ENCODE measurements at places on chromosomes 4 and X. TPM values are rescaled to one million over a fixed set of nuclear protein-coding genes. Genes with fewer than 3 reads are reported as not detected.
A peak's percentile ranks its signal among the peaks of the same experiment; 100 is the strongest.

DNA sequence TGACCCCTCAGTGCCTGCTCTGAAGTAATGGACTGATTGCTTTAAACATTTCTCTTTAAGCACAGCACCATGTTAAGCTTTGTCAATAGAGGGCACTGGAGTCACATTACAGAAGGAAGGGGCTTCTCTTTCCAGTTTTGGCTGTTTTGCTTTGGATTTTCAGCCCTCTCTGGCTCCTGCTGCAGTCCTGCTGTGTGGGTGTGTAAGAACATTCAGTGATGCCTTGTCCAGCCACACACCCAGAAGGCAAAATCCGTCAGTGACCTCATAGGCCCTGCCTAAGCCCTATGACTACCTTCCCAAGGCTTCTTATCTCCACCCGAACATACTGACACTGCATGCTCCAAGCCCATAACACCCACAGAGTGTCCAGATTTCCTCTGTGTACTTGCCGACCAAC is 215.3 kb upstream of the CTSO start:
- H3K27ac ChIP-seq = no peak overlapping the region

GRCh38 chrX:151695583-151696340 is 504 bp downstream of the PRRG3 start:
- no peak overlapping the region for H3K4me3 ChIP-seq
- peak; percentile 23 for DNase-seq
- no peaks in the 10 kb centered on the region for H3K4me1 ChIP-seq
- peaks cover 25% of the 10 kb centered on the region for H3K27me3 ChIP-seq
- H3K36me3 ChIP-seq = no peaks in the 10 kb centered on the region

GRCh38 chr4:61294936-61295335 is 94.8 kb downstream of the ADGRL3 start:
- no peak for DNase-seq
- no peak overlapping the region for H3K4me3 ChIP-seq
- H3K27ac ChIP-seq = no peak overlapping the region
- H3K36me3 ChIP-seq = no peaks in the 10 kb centered on the region

DNA sequence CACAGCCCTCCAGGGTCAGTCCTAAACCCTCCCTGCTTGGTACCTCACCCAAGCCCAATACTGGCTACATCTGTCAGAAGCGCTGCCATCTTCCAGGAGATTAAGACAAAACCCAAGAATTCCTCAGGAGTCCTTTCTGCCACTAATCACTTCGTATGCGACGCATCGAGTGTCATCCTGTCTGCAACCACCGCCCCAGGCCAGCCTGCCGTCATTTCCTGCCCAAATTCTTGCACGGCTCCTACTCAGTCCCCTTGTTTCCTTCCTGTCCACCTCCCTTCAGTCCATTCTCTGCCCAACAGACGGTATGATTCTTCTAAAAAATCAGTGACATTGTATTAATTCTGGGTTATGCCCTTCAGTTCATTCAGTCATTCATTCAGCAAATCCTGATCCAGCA is 113.6 kb downstream of the NFKB1 start:
- H3K4me1 ChIP-seq = peaks cover 10% of the 10 kb centered on the region
- peaks cover 48% of the 10 kb centered on the region for H3K36me3 ChIP-seq
- DNase-seq = no peak
- H3K27ac ChIP-seq = peak overlapping the region; percentile 32
- no peak overlapping the region for H3K4me3 ChIP-seq

- H3K27ac ChIP-seq = no peak overlapping the region
- H3K27me3 ChIP-seq = no peaks in the 10 kb centered on the region
- DNase-seq = peak; percentile 37
- H3K4me3 ChIP-seq = no peak overlapping the region
- peaks cover 10% of the 10 kb centered on the region for H3K36me3 ChIP-seq
Observed at GRCh38 chr4:112379306-112379705, 82.1 kb downstream of the ALPK1 start.

DNA sequence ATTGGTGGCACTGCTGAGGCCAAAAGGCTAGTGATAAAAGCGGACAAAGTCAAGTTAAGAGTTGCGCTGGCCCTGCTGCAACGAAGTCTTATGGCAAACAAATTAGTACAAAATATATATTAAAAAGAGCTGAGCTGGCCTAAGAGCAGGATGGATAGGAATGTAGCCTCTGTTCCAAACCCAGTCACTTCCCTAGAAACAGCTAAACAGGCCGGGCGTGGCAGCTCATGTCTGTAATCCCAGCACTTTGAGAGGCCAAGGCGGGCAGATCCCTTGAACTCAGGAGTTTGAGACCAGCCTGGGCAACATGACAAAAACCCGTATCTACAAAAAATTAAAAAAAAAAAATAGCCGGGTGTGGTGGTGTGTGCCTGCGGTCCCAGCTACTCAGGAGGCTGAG is 32.4 kb upstream of the UGDH start:
- H3K36me3 ChIP-seq = peaks cover 20% of the 10 kb centered on the region
- no peak for DNase-seq
- H3K27me3 ChIP-seq = no peaks in the 10 kb centered on the region
- H3K4me1 ChIP-seq = peaks cover 39% of the 10 kb centered on the region

GRCh38 chr4:18442957-18443356 is 421.4 kb upstream of the LCORL start:
- DNase-seq = no peak
- no peaks in the 10 kb centered on the region for H3K27me3 ChIP-seq
- H3K27ac ChIP-seq = no peak overlapping the region
- no peaks in the 10 kb centered on the region for H3K36me3 ChIP-seq
- H3K4me3 ChIP-seq = no peak overlapping the region

DNA sequence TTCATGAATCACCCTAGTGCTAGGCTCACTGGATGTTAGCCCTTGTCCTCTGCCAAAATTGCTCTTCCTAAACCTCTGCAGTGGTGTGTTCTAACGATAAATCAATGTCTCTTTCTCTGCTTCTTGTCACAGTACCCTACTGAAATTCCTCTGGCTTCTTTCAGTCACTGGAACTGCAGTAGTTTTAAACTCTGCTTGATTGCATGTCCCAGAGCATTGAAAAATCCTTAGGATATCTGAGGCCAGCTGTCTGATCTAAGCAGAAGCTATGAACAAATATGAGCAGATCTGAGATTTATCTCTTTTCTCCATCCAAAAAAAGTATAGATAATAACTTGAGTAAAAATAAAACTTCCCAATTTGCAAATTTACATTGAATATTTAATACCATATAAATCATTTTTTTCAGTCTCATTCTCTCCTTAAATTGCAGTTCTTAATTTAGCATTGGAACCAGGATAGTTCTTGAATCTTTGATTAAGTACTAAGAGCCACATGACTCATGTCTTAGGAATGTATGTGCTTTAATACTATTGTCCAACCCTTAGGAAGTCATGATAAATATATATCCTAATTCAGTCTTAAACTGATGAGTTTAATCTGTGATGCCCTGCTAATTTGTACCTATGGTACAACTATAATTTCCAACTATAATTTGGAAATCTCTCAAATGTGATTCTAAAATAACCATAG is 169.7 kb downstream of the PDHA2 start:
- H3K4me1 ChIP-seq = no peaks in the 10 kb centered on the region
- H3K4me3 ChIP-seq = no peak overlapping the region
- no peaks in the 10 kb centered on the region for H3K36me3 ChIP-seq

DNA sequence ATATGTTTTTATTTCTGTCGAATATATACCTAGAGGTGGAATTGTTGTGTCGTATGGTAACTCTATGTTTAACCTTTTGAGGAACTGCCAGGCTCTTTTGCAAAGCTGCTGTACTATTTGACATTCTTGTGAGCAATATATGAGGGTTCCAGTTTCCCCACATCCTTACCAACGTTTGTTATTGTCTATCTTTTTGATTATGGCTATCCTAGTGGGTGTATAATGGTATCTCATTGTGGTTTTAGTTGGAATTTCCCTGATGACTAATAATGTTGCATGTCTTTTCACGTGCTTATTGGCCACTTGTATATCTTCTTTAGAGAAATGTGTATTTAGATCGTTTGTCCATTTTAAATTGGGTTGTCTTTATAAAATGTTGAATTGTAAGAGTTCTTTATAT is 24.5 kb downstream of the REPS2 start:
- no peak for DNase-seq
- no peaks in the 10 kb centered on the region for H3K27me3 ChIP-seq
- no peak overlapping the region for H3K27ac ChIP-seq
- no peaks in the 10 kb centered on the region for H3K4me1 ChIP-seq
- no peak overlapping the region for H3K4me3 ChIP-seq

- no peaks in the 10 kb centered on the region for H3K36me3 ChIP-seq
- H3K4me1 ChIP-seq = peaks cover 32% of the 10 kb centered on the region
Observed at GRCh38 chrX:137565921-137566745, at the start of gene ZIC3. Gene ZIC3, plus strand, starts transcription at chrX:137566127. Its CDS starts 565 bp downstream, at chrX:137566692.

- H3K36me3 ChIP-seq = no peaks in the 10 kb centered on the region
- H3K4me3 ChIP-seq = no peak overlapping the region
- no peak for DNase-seq
- H3K4me1 ChIP-seq = peaks cover 6% of the 10 kb centered on the region
- no peak overlapping the region for H3K27ac ChIP-seq
Observed at GRCh38 chr4:150818661-150819060, 196.4 kb downstream of the LRBA start.

GRCh38 chr4:165556383-165556782 is 177.6 kb downstream of the CPE start:
- H3K27me3 ChIP-seq = no peaks in the 10 kb centered on the region
- no peaks in the 10 kb centered on the region for H3K36me3 ChIP-seq
- no peaks in the 10 kb centered on the region for H3K4me1 ChIP-seq
- no peak for DNase-seq

- no peaks in the 10 kb centered on the region for H3K4me1 ChIP-seq
- no peak for DNase-seq
- H3K27ac ChIP-seq = no peak overlapping the region
Observed at GRCh38 chr4:163587867-163588266, 93.4 kb downstream of the TMA16 start.

GRCh38 chr4:9933956-9934355 is 87.3 kb downstream of the SLC2A9 start:
- H3K4me3 ChIP-seq = no peak overlapping the region
- no peaks in the 10 kb centered on the region for H3K36me3 ChIP-seq
- no peaks in the 10 kb centered on the region for H3K4me1 ChIP-seq
- H3K27me3 ChIP-seq = no peaks in the 10 kb centered on the region
- H3K27ac ChIP-seq = no peak overlapping the region

GRCh38 chrX:153900831-153901752 is 3.4 kb upstream of the AVPR2 start:
- no peak overlapping the region for H3K27ac ChIP-seq
- peaks cover 28% of the 10 kb centered on the region for H3K4me1 ChIP-seq
- H3K27me3 ChIP-seq = no peaks in the 10 kb centered on the region
- peak; percentile 30 for DNase-seq
- H3K36me3 ChIP-seq = no peaks in the 10 kb centered on the region
- no peak overlapping the region for H3K4me3 ChIP-seq

DNA sequence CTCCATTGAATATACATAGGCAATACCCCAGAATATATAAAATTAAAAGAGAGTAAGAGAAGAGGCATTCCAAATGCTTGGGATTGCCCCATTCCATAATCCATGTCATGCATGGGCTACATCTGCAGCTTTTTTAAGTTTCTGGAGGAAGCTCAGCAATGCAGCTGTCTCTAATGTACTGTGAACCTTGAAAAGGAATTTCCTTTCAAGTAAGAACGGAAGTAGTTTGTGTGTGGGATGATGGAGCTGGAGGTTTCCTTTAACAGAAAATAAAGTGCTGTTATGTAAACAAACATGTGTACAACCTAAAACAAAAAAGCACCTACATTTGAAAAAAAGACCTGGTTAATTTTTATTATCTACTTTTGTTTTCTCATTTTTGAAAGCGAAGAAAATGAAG is 303.5 kb downstream of the BMPR1B start:
- H3K4me3 ChIP-seq = no peak overlapping the region
- no peaks in the 10 kb centered on the region for H3K27me3 ChIP-seq
- H3K4me1 ChIP-seq = no peaks in the 10 kb centered on the region
- no peaks in the 10 kb centered on the region for H3K36me3 ChIP-seq

DNA sequence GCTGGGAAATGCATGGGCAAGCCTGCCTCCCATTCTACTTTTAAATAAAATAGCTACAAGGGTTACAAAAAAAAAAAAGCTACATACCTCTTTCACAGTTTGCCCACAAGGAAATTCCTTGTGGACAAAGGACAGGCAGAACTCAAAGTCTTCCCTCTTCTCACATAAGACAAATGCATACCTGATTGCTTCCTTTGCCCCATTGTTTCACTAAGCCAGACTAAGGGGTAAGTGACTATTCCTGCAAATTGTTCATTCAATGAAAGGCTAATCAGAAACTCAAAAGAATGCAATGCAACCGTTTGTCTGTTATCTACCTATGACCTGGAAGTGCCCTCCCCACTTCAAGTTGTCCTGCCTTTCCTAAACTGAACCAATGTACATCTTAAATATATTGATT is 780.6 kb downstream of the FAM133A start:
- no peak for DNase-seq
- H3K4me3 ChIP-seq = no peak overlapping the region
- H3K27ac ChIP-seq = no peak overlapping the region

- no peaks in the 10 kb centered on the region for H3K27me3 ChIP-seq
- H3K36me3 ChIP-seq = no peaks in the 10 kb centered on the region
Observed at GRCh38 chr4:1084796-1085403, 28.5 kb downstream of the RNF212 start.

DNA sequence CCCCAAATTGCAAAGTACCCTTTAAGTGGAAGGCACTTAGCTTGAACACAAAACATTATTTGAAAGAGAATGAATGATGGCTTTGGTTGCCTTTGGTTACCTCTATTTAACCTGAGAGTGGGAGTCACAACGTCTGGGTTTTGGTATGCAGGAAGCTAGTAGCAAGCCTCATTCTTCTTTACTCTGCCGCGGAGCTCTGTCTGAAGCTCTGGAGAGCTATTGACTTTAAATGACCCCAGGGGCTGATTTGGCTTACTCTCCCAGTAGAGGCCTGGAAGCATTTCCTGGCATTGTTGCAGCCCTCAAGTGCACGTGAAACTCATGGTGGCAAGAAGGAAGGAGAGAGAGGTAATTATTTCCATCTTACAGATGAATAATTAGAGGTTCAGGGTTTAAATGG is 81.8 kb upstream of the MAGEA4 start:
- H3K4me1 ChIP-seq = no peaks in the 10 kb centered on the region
- no peak overlapping the region for H3K27ac ChIP-seq
- no peak for DNase-seq
- no peak overlapping the region for H3K4me3 ChIP-seq

IL21 gene
- total RNA-seq = not detected

TEC gene
- 0.89 TPM for total RNA-seq

RRAGB gene
- 41.5 TPM for total RNA-seq

ZNF185 gene
- 1.2 TPM for total RNA-seq

ARHGEF38 gene
- total RNA-seq = 11.9 TPM

ART3 gene
- total RNA-seq = not detected

XAGE2 gene
- total RNA-seq = not detected

OPRPN gene
- total RNA-seq = not detected

STPG2 gene
- 0.89 TPM for total RNA-seq

SPANXA1 gene
- total RNA-seq = not detected

GRK4 gene
- 5.7 TPM for total RNA-seq

CYBB gene
- 2.9 TPM for total RNA-seq
